ENCODE measurements at places on chromosomes 1 and 21.
A peak's percentile ranks its signal among the peaks of the same experiment; 100 is the strongest.

DNA sequence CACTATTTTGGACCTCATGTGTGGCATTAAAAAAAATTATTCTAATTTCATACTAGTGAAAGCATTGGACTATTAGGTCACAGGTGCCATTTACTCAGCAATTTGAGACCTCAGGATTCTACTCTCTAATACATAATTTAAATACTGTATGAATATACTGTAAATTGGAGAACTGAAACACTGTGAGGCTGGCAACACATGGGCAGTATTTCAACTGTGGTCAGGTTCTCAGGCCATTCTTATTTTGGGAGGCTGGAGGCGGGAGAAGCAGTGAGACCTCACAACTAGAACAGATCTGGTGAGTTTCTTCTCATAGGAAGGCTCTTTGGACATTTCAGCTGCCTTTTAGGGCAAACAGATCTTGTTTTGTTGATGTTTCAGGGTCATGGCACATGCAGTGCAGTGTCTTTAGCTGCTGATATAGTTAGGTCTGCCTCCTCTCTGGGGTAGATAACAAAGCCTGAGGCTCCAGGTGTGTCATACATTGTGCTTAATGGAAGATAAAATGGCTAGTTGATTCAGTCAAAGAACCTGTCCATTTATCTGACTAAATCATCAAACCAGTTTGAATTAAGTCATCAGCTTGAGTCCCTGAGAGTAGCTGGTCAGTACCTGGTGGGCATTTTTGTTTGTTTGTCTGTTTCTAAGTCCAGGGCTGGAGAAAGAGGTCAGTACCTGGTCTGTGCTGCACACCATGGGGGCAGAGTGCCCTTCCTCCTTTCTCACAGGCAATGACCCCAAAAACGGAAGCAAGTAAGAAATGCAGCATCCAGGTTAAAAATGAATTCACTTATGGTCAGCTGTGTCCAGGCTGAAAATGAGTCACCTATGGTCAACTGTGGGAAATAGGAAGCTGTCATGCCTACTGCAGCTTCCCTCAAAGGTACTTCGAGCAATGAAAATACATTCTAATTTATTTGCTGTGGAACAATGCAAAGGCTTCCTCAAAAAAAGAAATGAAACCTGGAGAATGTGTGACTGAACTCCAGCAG, 216.2 kb downstream of the SDCCAG8 start:
- peak; percentile 36 for DNase-seq

GRCh38 chr1:161849518-161849917, 83.4 kb downstream of the ATF6 start:
- no peak for DNase-seq

DNA sequence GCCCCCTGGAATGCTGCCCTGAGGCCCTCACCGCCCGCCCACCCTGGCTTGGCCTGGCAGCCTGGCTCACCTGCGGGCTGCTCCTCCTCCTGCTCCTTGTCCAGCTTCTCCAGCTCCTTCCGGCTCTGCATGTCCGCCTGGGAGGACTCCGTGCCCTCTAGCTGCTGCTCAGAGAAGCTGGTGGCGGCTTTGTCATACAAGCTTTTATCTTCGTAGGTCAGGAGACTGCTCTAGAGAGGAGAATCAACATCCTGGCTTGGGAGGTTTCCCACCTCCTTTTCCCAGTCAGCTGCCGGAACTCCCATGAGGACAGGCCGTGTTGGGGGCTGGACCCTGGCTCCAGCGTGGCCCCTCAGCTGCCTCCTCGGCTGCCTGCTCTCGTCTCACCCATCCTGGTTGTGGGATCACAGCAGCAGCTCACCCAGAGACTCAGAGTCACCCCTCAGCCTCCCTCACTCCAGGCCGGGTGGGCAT, 36.6 kb upstream of the TMEM52 start:
- no peak for DNase-seq

GRCh38 chr21:39348040-39348354, 891 bp downstream of the HMGN1 start:
- peak; percentile 23 for DNase-seq

GRCh38 chr1:16248603-16249516, 11.9 kb upstream of the CPLANE2 start:
- peak; percentile 71 for DNase-seq

DNA sequence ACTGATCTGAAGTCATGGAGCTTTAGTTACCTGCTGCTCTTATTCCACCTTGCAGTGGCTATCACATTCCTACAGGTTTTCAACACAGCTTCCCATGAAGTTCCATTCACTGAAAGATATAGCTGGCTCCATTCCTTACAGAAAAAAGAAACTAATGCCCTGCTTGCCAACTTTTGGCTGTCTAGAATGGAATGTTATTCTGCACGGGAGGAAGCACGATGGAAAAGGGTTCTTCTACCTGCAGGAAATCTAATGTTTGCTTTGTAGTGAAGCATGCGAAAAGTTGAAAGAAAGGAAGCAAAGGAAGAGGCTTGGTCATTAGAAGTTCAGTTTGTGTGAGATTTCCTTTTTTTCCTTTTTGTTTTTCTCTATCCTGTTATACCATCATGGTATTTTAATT, 32.6 kb downstream of the GIPC2 start:
- DNase-seq = no peak

GRCh38 chr1:175602026-175602585, 141.3 kb downstream of the TNR start:
- no peak for DNase-seq

GRCh38 chr1:30368651-30369240, 354.6 kb downstream of the MATN1 start:
- no peak for DNase-seq

- DNase-seq = no peak
Measured at GRCh38 chr1:17027403-17027802, 15.7 kb upstream of the ATP13A2 start.

GRCh38 chr1:37453647-37454046, 20.7 kb upstream of the ZC3H12A start:
- DNase-seq = no peak

DNA sequence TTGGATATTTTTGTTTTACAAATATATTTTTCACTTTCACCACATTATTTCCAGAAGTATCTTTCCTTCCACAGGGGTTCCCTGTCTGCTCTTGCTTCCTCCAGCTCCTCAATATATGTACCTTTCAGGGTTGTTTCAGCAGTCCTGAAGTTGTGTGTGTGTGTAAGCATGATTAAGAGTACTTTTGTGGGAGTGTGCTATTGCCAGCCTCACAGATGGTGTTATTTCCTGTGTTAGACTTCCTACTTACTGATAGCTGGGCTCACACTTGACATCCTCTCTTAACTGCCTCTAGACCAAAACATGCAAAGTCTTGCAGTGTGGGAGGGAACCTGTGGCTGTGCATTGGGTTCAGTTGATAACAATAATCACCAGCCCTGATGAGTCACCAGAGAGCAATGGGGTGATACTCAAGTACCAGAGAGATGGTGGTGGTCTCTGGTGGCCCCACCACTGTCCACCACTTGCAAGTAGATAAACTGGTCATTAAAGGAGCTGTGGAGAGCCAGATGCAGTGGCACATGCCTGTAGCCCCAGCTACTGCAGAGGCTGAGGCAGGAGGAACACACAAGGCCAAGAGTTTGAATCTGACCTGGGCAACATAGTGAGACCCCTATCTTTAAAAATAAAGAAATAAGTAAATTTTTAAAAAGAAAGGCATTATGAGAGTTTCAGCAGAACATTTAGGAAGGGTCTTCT, 126.7 kb downstream of the NR5A2 start:
- peak; percentile 68 for DNase-seq

GRCh38 chr21:41133874-41134522, 34.0 kb upstream of the BACE2 start:
- peak; percentile 62 for DNase-seq

GRCh38 chr1:18944810-18945209, 11.7 kb downstream of the IFFO2 start:
- no peak for DNase-seq

DNA sequence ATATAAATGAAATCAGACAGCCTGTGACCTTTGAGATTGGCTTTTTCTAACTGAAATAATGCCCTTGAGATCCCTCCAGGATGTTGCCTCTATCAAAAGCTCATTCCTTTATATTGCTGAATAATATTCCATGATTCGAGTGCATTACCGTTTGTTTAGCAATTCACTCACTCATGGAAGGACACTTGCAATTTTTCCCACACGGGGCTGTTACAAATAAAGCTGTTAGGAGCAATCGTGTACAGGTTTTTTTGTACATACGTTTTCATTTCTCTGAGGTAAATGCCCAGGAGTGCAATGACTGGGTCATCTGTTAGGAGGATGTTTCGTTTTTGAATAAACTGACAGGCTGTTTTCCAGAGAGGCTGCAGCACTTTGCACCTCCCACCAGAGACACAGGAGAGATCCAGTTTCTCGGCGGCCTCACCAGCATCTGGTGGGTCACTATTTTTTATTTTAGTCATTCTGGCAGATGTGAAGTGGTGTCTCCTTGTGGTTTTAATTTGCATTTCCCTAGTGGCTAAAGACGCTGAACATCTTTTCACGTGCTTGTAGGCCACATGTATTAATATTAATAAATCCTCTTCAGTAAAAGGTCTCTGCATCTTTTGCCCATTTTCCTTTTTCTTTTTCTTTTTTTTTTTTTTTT, 11.0 kb downstream of the PRDM15 start:
- DNase-seq = peak; percentile 68

DNA sequence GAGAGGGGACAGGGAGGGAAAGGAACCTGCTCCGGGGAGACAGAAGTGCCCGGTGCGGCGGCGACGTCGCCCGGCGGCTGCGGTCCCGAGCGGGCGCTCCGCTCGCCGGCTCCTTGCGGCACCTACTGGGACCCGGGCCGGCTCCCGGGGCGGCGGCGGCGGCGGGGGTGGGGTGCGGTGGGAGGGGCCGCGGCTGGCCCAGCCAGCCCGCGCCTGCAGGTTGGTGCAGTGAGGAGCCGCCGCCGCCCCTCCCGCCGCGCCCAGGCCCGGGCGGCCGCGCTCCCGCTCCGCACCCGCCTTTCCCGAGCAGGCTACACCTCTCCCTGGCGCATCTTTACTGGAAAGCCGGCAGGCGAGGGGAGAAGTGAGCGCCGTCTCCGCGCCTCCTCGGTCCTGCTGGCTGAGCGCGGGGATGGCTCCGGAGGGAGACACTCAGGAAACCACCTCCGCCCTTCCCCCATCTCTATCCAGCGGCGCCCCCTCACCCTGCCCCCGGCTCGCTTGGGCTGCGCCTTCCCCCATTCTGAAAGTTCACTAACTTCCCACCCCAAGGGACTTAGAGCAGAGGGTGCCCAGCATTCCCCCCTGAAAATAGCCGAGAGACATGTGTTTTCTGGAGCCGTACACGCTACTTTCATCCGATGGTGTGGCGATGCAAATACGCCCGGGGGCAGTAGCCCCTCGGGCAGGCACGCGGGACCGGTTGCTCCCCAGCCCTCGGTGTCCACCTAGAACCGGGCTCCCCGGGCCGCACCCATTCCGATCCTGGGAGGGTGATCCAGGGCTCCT, at the start of gene PLD5:
PLD5 (minus strand) TSS at position 127 of the 789 bp plus-strand sequence.
- DNase-seq = no peak

DNA sequence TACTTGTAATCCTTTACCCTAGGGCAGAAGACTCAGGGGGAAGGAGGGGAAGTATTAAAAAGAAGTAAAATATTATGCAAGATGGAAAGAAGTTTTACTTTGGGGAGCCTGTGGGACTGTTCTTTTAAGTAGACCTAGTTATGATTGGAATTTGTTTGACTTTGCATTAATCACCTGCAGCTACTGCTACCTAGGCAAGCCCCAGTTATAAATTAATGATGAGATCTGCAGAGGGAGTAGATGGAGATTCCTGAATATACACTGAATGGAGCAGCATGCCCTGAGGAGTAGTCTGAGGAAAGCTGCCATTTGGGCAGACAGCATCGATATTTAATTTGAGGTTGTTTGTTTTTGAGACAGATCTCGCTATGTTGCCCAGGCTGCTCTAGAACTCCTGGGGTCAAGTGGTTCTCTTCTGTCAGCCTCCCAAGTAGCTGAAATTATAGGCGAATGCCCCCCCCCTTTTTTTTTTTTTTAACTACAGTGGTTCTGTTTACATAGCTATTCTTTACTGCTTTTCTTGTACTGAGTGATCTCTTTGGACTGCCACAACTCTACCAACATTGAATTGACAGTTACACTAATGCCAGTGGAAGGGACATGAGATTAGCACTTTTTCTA, 81.4 kb upstream of the SERTAD4 start:
- DNase-seq = no peak

DNA sequence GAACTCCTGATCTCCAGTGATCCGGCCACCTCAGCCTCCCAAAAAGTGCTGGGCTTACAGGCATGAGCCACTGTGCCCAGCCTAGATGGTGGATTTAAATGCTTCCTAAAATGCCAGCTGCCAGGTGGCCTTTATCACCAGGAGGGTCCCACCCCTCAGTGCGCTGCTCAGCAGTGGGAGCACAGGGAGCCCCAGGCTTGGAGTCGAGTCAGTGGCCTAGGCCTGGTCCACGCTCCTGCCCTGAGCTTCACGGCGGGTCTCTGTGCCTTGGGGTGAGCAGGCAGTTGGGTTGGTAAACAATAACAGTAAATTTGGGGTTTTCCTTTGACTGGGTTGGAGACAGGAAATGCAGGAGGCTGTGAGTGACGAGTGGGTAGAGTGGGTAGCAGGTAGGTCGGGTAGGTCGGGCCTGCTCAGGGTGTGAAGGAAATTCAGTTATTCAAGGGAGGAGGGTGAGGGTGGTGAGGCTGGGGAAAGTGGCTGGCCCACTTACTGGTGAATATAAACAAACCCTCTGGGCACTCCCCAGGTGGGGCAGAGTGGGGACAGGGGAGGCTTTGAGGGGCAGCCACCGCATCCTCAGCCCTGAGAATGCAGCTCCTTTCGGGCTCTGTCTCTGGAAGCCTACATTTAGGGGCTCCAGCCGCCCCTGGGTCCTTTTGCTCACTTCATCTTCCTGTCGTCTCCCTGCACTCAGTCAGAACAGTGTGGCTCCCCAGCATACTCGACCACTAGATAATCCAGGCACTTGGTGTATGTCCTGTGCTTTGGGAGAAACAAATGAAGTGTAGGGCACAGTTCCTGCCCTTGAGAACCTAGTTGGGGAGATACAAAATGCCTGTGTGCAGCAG, 33.5 kb upstream of the IL19 start:
- DNase-seq = no peak

- DNase-seq = no peak
Measured at GRCh38 chr1:38680801-38681510, 178.6 kb downstream of the RRAGC start.

GRCh38 chr1:21680381-21680780, 11.2 kb upstream of the RAP1GAP start:
- DNase-seq = no peak

- DNase-seq = no peak
Measured at GRCh38 chr1:51297401-51298321, 32.7 kb downstream of the TTC39A start.

- peak; percentile 71 for DNase-seq
Measured at GRCh38 chr1:8169364-8170058, 143.4 kb upstream of the ERRFI1 start.

DNA sequence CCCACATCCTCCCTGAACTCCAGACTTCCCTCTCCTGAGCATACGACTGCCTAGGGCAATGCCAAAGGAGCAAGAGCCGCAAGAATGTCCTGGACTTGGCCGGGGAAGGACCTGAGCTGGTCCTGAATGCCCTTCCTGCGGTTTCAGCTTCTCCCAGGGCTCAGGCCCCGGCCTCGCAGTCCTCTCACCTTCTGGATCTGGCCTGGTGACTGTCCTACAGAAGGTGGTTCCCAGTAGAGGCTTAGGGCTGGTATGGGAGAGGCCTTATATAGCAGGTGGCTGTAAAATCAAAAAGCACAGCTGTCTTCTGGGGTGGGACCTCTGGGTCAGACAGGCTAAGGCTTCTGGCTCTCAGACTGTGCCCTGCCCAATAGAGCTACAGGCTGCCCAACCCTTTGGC, at the start of gene LYPD8:
LYPD8 (minus strand) TSS at position 243 of the 400 bp plus-strand sequence. CDS start 4,678 bp downstream, outside the sequence.
- DNase-seq = no peak

All from GM13977 (cell line).